ENCODE measurements at places on chromosomes 7 and 10.

DNA sequence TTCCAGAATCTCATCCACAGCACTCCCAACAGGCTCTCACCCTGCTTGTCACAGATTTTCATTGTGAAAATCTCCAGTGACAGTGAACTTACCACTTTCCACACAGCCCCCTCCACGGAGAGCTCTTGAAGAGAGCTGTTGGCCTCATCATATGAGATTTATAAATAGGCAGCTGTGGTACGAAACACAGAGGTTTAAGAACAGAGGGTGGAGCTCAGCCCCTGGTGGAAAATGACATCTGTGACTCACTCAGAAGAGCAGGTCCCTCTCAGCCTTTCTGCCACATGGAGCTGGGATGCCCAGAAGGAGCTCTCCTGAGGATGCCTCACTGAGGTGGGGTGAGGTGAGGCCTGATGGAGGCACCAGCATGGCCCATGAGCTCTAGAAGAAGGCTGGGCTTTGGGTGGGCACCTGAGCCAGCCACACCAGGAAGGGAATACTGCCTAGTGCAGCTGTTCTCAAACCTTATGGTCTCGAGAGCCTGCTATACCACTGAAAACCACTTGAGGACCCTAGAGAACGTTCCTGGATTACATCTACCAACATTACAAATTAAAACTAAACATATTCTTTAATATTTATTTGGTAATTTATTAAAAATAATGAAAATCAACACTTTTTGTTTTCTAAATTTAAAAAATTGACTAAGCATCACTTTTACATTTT, 25.8 kb upstream of the EEPD1 start:
- DNase-seq, result no peak

GRCh38 chr7:100371561-100372171, 1.6 kb upstream of the PILRA start:
- no peak for DNase-seq

- DNase-seq, result no peak
These were observed 307.4 kb upstream of the SEMA3C start for GRCh38 chr7:81226234-81226633.

- no peak for DNase-seq
These were observed 198.9 kb downstream of the TCF7L2 start for GRCh38 chr10:113148901-113149300.

- DNase-seq, result no peak
These were observed 101.4 kb downstream of the HIPK2 start for GRCh38 chr7:139676390-139676789.

- peak; percentile 47 for DNase-seq
These were observed 1.4 kb downstream of the HPSE2 start for GRCh38 chr10:99234041-99234790.

DNA sequence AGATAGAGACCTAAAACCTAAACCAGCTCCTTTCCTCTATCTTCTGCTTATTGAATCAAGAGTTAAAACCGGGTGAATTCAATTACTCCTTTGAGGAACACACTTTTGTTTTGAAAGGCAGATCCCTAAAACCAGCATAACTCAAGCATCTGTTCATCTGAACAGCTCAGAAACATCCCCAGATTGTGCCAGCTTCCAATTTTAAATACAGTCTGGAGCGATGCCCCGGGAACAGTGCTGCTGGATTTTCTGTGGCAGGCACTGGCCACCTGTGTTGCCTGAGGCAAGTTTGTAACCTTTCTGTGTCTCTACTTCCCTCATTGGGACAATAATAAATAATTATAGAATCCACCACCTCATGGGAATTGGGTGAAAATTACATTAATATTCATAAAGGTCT, 281.4 kb upstream of the NFE2L3 start:
- DNase-seq, result no peak

DNA sequence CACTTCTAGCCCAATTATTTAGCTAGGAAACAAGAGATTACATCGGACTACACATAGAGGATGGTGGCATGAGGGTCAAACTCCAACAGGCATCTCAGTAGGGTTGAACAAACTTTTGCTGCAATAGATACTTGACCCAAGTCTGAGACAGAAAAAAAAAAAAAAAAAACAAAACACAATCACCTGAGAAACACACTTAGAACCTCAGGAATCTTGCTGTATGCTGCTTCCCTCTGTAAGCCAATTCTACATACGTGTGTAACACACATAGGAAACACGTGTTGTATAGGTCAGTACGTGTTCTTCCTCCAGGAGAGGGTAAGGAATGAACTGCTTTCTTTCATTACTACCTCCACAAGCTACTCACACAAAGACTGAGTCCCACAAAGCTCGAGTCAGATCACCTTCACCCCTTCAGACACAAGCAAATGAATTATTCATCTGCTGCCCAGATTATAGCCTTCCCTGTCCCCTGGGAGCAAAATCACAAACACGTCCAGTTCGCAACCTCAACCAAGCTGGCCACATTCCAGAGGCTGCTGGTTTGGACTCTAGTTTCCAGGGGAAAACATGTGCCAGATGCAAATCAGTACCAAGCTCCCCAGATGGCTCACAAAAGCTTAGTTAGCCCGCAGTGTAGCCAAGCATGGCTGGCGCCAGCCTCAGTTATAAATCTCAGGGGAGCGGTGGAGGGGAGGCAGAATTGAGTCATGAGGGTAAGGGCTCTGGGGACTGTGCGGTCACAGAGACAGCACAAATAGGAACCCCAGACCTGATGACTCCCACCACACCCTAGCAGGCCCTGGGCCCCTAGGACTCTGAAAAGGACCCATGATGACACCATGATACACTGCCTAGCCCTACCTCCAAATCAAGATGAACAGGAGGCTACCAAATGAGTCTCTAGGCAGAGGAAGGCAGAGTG, 15.1 kb downstream of the PSAP start:
- no peak for DNase-seq

All from activated CD4-positive, alpha-beta T cell treated with anti-CD3 and anti-CD28 coated beads, Interleukin-2, amount 10 ng/mL, durations not matched to agents 7 days and 5 days (primary cell).